DMS79 treated with DMSO at 0.1 percent for 48 hours (cell line): ENCODE measurements at places on chromosomes 3 and 15.
A peak's percentile ranks its signal among the peaks of the same experiment; 100 is the strongest.

GRCh38 chr15:50050986-50051743 is 67.9 kb downstream of the ATP8B4 start:
- DNase-seq = no peak

- no peak for DNase-seq
Measured at GRCh38 chr3:45794177-45794560, 2.2 kb downstream of the SLC6A20 start.

DNA sequence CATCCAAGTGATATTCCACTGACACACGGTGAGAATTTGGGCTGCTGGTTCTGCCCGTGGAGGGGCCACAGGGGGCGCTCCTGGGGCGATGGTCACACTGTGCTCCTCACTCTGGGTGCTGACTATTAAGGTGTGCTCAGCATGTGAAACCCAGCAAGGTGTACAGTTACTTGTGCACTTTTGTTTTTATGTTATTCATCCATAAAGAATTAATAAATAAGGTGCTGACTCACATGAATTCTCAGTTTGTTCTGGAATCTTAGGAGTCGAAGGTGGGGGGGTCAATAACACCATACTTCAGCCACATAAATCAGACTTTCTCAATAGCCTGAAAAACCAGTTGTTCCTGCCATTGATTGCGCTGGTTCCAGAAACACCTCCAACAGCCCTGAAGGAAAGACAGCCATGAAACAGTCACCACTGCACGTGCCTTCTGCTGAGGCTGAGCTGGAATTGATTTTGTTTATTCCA is 53.5 kb upstream of the SPATA12 start:
- no peak for DNase-seq

GRCh38 chr3:183987000-183987600 is 30.6 kb downstream of the ABCC5 start:
- DNase-seq = no peak

DNA sequence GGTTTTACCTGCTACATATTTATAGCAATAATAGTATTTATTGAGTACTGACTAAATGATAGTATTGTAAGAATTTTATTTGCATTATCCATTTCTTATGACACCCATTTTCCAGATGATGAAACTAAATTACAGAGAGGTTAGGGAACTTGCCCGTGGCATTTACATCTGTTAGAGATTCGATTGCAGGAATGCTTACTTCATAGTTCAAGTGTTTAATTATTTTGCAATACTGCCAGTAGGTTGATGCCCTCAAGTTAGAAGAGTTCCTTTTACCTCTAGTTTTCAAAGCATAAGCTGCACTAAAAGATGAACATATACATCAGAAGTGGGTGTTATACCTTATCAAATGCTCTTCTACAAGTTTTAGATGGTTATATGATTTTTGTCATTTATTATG is 362.8 kb upstream of the RGMA start:
- no peak for DNase-seq

DNA sequence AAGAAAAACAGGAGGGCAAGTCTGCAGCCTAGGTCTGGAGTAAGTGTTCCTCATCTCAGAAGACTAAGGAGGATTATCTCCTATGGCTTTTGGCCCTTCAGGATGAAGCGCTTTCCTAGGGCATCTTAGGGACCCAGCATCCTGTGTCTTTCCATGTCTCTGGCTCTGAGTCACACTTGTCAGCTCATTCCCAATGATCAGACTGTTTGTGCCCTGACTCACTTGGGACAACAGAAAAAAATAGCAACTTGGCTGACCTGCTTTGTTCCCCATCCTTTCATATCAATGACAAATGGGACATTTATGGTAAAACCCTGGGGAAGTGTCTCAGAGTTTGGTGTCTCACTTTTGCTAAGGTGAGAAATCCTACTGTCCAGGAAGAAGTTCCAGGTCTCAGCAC is 76.2 kb upstream of the OXTR start:
- no peak for DNase-seq

DNA sequence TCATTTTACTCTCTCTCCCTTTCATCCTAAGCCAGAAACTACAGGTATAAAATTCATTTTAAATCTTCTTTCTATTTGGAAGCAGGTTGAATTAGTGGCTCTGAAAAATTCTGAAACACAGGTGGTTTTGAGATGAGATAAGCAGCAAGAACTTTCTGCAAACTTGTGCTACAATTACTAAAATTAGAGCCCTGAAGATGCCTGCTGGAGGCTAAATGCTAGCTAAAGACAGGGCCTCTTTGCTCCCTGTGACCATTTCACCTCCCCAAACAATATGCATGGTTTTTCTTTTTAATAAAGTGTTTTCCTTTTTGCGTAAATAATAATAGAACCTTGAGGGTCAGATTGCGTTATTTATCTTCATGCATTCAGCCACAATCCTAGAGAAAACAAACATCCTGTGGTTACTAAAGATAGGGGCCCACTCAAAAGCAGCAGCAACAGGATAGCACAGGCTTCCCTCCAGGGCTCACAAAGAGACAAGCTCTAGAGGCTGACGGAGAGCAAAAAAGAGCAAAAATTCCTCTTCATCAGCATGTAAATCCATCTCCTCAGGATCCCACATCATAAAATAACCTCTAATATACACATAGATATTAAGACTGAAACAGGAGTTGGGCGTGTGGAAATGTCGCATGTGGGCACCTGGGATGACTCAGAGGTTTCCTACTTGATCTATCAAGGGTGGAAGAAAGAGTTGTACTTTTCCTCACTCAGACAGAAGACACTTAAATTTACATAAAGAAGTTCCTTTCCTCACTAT is 26.5 kb upstream of the CP start:
- DNase-seq = peak; percentile 19

- DNase-seq = no peak
Measured at GRCh38 chr15:78617516-78617915, 3.3 kb downstream of the CHRNA3 start.

DNA sequence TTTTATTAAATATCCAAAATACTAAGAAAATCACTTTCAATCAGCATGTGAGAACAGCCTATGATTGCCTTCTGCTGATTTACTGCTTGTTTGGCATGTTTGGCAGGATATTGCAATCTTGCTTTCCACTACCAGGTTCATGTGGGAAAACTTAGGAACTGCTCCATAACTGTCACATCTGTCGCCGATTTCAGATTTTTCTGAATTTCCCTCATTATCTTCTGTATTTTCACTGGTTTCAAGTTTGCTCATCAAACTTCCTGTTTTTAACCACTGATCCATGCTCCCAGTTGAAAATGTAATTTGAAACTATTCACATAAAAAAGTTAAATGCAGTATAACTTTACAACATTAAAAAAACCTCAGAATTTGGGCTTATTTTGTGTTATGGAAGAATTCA is 93.0 kb downstream of the NFKBIZ start:
- no peak for DNase-seq

DNA sequence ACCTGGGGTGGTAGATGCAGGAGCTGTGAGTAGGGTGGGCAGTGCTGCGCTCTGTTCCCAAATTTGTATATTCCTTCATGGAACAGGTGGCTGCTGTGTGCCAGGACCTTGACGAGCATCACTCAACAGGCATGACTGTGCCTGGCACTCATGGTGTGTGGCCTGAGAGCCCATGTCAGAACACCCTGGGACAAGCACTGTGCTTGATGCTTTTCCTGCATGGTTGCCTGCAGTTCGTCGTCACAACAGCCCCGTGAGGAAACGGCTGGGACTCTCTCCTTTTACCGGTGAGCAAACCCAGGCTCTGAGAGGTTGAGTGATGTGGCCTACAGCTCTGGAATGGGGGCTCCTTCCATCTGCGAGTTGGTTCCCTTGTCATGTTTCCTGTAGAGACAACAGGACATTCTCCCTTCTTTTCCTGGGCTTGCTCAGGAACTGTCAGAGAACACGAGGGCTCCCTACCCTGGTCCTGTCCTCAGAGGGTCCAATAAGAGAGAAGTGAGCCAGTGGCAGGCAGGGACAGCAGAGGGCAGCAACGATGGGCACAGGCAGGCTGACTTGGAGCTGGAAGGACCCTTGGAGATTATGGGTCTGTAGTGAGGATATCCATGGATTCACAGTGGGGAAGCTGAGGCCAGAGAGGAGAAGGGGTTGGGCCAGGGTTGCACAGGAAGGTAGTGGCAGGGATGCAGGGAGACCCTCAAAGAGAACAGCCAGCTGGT is 37.4 kb downstream of the PRKCD start:
- no peak for DNase-seq

DNA sequence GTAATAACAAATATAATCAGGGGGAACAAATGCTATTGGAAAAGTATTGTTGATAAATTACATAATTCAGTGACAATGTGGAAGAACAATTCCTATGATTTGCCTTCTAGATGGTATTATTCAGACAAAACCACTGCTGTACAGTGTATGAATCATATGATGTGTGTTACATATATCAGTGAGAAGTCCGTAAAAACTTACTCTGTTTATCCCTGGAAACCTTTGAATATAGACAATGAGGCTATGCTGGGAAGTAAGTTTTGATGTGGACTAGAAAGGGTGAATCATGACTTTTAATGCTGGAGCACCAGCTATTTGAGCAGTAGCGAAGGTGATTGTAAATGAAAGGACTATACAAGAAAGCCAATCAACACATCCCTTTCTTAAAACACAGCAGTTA is 17.9 kb downstream of the C3orf38 start:
- no peak for DNase-seq

DNA sequence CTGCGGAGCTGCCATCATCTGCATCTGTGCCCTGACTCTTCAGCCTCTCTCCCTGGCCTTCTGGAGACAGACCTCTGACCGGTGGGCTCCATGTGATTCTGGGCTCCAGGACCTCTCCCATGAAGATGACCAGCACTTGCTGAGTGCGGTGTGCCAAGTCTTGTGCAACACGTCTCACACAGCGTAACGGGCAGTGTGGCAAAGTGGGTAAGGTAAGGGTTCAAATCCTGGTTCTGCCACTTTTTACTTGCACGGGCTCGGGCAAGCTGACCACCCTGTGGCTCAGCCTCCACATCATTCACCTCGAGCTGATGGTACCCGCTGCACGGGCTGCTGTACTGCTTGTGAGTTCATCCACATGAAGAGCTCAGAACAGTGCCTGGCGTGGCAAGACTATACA is 6.5 kb upstream of the SYNM start:
- DNase-seq = no peak

DNA sequence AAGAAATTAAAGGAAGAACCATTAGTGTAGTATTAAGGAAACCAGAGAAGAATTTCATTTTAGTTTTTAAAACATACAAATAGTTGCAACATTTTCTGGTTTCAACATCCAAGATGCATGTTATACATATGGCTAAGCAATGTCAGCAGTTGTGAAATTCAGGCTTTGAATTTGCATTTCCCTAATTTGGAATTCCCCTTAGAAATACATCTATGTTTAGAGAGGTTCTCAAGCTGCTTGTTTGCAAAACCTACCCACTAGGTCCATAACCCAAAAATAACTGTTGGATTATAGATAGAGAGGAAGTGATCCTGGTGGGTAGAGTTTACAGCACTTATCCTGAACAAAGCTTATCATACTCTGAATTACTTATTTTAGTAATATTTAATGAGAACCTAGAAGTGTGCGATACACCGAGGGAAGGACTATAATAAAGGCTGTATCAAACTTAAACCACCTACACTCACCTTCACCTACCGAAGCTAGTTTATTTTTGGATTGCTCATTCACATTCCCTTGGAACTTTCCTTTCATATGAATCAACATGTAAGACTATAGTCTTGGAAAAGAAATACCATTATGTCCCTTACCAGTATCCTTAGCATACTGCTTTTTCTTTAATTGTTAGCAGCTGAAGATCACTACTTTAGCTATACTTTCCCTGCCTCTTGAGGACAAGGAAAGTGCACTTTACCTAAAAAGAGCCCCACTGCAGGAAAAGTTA is 60.6 kb downstream of the CHAC1 start:
- DNase-seq = no peak
